ENCODE measurements at places on chromosomes 5 and 9.

DNA sequence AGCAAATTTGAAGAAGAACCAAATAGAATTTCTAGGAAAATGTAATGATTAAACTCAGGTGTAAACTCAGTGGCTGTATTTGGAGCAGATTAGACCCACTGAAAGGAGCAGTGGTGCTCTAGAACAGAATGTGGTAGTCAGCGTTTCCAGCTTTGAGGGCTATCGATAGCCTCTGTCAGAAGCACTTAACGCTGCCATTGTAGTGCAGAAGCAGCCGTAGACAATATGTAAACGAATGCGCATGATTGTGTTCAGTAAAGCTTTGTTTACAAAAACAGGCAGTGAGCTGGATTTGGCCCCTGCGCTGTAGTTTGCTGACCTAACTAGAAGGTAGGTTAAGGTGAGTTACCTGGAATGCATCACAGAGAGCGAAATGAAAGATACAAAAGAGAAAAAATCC is 72.0 kb downstream of the FAM78A start:
- DNase-seq, result no peak

DNA sequence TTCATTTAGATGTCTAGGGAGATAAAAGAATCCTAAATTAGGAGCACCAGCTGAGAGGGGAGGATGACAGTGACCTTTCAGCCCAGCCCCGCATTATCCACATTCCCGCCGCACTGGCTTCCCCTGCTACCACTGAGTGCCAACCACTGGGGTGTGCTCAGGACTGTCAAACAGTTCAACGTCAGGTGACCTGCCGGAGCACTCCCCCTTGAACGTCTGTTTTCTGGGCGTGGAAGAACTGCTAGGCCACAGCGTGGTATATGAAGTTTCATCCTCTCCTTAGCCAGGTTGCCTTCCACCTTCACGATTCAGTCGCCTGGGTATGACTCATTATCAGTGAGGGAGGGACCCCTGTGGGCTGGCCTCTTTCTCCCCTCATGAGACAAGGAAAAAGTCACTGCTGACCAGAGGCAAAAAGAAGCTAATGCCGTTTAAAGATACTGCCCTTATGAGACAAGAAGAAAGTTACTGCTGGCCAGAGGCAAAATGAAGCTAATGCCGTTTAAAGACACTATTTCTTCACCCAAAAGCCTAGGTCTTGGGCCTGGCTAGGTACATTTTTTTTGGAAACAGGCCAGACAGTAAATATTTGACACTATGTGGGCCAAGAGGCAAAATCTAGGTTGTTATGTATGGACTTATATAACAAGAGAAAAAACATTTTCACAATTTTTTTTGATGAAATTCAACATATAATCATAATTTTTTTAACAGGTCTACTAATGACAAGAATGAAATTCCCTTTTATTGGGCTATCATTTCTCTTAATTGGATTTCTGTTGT is 4.6 kb downstream of the NMRK1 start:
- no peak for DNase-seq

DNA sequence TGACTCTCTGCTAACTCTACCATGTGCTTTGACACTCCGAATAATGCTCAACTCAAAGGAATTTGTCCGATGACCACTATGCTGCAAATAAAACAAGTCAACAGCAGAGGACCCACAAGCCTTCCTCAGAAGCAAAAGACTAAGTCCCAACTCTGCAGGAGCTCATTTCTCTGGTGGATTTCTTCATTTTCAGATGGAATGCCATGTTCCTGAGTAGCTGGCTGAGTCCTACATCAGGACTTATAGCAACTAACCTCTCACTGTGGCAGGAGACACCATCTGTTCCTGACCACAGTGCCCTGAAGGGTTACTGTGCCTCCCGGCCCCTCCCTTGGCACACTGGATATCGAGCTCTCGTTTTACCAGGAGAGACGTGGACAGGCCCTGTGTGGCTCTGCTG is 20.8 kb downstream of the LHFPL2 start:
- DNase-seq, result peak; percentile 71

GRCh38 chr9:136367296-136368145 is 4.0 kb upstream of the DNLZ start:
- no peak for DNase-seq

GRCh38 chr9:113591899-113592625 is 128.5 kb downstream of the RGS3 start:
- DNase-seq, result no peak

All from iris pigment epithelial cell (primary cell).